ENCODE measurements at places on chromosomes 2 and 18.
A peak's percentile ranks its signal among the peaks of the same experiment; 100 is the strongest.

DNA sequence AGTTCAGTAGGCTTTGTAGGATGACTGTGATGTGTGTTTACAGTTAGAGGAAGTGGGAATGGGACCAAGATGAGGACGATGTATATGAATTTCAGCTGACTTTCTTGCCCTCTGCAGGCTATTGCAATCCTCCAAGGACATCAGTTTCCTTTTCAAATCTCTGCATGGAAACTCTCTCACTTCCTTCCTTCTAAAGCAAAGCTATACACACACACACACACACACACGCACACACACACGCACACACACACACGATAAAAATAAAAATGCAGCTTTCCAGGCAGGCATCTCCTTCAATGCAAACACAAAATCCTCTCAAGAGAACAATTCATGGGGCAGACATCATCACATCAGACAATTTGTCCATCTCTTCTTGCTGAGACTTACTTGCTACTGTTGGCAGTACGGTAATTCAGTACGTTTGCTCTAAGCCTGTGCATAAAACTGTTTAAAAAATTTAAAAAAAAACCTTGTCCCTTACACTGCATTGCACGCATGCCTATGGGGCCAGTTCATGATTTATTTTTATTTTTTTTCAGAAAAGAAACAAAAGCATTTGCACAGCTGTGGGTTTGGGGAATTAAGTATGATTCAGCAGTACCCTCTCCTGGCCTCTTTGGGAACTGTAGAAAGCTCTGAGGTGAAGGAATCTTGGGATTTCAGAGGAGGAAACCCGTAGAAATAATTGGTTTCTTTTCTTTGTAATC, 27.1 kb upstream of the ICOS start:
- DNase-seq = no peak

DNA sequence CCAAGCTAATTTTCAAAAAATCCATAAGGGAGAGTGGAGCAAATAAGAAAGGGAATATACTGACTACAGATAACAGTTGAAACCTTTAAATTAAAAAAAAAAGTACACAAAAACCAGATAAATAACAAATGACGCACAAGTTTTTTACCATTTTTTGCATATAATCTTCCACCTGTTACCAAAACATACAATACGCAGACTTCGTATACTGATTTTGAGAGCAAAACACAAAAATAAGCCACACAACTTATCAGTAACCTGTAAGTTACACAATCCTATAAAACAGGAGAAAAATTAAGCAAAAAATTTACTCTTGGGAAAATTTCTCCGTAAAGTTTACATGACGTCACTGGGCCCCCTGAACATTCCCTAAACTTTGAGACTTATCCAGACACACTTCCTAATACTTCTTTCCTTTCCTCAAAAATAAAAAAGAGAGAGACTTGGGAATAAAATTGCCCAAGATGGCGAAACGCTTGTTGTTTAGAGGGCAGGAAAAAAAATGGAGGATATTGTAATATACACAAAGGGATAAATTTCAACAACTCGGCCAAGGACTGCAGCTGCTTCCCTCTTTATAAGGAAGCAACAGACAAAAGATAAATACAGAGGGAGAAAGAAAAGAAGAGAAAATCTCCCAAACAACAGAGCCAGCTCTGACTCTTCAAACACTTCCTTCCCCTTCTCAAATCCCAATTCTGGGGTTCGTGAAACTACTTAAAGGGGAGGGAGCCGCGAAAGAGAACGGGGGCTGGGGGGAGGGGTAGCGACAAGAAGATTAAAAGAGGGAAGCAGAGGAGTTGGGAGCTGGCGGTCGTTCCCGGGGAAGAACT, 1.6 kb downstream of the BAZ2B start:
- DNase-seq = no peak

DNA sequence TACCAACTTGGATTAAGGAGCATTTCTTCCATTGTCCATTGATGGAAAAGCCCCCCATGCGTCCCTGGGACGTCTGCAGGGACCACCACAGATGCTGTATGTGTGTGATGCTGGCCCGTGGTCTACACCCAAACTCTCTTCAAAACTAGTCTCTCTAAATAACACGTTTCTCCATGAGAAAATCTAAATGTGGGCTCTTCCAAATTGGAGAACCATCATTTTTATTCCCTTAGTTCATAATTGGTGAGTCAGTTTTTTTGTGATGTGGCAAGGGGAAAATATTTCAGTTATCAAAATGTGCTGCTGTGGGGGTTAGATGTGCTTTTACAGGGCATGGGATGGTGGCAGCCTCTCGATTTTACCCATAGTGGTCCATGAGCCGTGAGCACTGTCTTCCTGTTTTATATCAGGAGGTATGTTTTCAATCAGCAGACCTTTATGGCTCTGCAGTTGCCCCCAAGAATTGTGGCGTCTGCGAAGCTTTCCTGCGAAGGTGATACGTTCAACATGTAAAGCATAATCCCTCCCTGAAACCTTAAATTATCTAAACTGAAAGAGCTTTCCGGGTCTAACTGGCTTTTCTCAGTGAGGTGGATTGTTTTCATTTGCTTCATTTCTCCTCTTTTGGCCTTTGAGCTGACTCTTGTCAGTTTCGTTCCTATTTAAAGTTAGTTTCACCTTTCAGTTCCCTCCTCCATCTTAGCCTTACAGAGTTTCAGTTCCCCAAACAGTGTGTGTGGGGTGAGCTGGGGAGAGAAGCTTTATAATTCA, 78.4 kb downstream of the SETBP1 start:
- DNase-seq = no peak

DNA sequence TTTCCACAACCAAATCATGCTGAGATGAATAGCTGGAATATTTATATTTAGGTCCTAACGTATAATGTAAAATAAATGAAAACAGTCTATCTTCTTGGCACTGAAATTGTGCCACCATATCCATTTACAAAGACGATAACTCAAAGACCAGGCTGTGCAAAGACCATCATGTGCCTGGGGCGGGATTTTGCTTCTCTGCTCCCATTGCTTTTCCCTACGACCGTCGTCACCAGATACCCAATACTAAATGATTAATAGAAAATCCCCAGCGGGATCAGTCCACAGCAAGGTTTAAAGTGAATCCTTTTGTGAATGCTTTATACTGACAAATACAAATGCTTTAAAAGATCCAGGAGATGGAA, 194.3 kb upstream of the ARL4C start:
- DNase-seq = no peak

- no peak for DNase-seq
Measured at GRCh38 chr2:70608373-70608772, 54.7 kb upstream of the TGFA start.

DNA sequence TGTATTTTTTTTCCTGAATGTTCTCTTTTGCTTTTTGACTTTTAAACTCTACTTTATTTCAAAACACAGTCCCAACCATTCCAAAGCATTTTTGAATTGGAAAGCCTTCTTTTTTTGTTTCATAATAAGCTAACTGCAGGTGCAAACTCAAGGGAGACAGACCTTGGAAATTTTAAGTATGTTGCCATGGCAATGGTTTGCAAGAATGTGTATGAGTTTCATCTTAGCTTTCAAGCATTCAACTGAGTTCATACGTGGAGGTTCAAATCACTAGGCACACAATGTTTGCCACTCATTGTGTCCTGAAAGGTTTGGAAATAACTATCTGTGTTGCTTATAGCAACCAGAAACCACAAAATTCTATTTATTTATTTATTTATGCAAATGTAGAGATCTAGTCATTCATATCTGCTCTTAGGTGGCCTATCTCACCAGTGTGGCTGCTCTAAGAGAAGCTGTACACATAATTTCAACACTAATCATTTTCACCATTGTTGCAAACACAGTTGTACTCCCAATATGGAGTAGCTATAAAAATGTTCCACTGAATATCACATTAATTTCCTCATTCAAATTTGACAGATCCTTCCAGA, 805.7 kb upstream of the FSHR start:
- no peak for DNase-seq

DNA sequence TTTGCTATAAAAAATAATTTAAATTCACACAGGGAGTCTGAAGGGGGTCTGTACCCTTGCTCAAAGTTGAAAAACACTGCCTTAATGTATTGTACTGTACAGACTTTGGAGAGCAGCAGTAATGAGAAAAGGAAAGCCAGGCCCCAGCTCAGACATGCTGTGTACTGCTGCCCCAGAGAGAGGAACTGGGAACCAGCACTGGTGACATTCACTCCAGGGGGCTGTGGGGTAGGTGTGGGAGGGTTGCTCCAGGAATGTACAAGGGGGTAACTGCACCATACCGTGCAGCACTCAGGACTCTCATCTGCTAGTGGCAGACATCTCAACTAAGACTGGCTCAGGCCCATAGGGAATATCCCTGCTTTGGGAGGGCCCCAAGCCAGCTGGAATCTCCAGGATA, 146.0 kb upstream of the RMP24 start:
- no peak for DNase-seq

DNA sequence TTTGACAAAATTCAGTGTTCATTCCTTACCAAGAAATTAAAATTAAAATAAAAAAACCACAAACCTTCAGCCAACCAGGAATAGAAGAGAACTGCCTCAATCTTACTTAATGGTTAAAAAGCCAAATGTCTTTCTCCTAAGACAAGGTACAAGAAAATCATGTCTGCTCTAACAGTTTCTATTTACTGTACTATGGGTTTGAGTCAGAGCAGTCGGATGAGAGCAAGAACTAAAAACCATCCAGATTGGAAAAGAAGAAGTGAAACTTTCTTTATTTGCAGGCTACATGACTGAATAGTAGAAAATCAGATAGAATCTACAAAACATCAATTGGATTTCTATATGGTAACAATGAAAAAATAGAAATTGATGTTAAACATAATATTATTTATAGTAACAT, 555.5 kb upstream of the TNP1 start:
- no peak for DNase-seq

DNA sequence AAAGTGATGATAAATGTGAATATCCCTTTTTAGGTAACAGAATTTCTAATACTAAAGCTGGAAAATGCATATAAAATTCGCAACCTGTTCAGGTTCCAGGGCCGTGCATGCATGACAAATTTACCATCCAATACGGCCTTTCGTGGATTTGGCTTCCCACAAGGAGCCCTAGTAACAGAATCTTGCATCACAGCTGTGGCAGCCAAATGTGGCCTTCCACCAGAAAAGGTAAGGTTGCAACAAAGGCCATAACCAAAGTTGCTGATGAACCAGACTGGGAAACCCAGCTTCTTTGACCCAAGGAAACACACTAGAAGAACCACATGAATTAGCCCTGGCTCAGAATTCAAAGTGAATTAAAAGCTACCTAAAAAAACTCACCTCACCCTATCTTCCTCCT, 49.6 kb upstream of the BZW1 start:
- no peak for DNase-seq

DNA sequence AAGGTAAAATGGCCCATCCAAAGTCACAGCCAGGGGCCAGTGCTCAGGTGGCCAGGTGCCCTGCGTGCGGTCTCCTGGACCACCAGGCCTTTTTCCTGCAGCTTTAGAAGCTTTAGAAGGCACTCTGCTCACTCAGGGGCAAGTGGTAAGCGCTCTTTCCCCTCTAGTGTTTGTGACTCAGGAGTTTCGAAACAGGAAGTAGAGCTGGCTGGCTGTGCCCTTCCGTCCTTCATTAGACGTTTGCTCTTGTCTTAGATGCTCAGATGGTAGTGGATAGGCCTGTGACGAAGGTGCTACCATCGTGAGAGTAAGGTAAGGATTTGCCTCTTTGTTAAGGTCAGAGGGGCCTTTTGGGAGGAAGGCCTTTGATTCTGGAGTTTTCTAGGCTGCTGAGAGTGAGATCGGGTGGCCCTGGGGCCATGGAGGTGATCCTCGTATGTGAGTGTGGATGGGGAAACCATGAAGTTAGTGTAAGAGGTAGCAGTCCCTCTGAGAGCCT, at the start of gene CASP8:
Gene CASP8 (plus strand): TSS at position 235 of the 499 bp plus-strand sequence. CDS start 5,951 bp downstream, outside the sequence.
- DNase-seq = peak; percentile 48

- no peak for DNase-seq
Measured at GRCh38 chr2:65528241-65528574, 95.8 kb upstream of the SPRED2 start.
